Esophagus mucosa (tissue), 1 donor: ENCODE measurements at places on chromosomes 1 and 21. TPM values are rescaled to one million over a fixed set of nuclear protein-coding genes. Genes with fewer than 3 reads are reported as not detected.

DNA sequence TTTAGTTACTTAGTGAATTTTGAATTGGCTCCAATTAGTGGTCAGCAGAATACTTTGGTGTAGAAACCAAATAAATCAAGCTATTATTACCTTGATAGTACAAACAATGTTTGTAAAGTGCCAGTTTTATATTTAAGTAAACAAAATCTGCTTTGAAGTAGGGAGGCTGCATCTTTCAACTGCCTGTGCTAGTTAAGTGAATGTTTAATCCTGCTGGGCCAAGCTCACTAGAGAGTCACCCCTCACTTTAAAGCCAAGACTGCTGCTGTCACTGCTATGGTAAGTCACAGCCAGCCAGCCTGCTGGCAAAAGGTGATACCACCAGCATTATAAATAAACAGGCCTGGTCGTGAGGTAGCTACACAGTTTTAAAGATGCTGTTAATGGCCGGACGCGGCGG lies 10.3 kb upstream of the CFAP126 start:
- no peak for ATAC-seq

DNA sequence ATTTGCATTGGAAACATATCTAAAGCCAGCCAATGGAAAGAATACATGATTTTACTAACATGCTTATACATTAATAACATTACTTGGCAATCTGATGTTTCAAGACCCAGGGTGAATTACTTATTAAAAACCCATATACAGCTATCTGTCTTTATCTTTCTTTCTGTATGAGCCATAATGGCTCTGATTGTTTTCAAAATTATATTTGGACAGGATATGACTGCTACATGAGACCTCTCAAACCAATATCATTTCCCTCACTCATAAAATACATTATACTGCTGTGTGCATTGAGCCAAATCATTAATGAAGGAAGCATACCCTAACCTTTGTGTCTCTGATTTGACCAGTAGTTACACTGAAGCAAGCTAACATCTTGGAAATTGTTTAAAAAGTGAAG lies 205.9 kb upstream of the DPYD start:
- no peak for ATAC-seq

- ATAC-seq, result no peak
Observed at GRCh38 chr1:29628190-29628589, 391.9 kb downstream of the PTPRU start.

The KRTAP20-3 gene
- not detected for total RNA-seq

DNA sequence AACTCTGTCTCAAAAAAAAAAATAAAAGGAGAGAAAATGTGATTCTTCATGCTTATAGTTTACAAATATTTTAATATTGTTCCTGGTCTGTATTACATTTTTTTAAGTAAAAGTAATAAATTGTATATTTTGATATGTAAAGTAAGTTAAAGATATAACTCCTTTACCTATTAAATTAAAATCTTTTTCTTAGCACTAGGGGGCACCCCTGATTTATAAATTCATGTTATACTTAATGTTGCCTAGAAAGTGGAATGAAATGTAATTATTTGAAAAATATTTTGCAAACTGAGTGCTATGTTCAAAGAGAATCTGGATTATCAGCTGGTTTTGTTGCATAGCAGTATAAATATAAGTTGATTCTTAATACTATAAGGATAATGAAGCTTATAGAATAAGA lies 49.2 kb downstream of the RALGPS2 start:
- no peak for ATAC-seq
